ENCODE measurements at places on chromosomes 5 and 9.

DNA sequence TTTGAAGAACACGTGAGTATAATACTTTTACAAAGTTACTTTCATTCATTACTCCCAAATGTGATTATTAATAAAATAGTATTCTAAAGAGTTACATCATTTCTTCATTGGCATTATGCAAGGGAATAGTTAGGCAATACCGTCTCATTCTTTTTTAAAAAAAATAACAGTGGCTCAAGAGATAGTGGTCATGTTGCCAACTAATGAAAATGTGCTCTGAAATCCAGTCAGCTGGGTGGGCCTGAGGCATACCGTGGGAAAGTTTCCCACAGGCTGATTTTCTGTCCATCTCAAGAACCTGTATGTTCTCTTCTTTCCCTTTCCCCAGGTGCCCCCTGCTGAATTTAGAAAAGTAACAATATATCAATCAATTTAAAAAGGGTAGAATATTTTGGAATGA is 40.8 kb upstream of the ROPN1L start:
- DNase-seq = no peak

DNA sequence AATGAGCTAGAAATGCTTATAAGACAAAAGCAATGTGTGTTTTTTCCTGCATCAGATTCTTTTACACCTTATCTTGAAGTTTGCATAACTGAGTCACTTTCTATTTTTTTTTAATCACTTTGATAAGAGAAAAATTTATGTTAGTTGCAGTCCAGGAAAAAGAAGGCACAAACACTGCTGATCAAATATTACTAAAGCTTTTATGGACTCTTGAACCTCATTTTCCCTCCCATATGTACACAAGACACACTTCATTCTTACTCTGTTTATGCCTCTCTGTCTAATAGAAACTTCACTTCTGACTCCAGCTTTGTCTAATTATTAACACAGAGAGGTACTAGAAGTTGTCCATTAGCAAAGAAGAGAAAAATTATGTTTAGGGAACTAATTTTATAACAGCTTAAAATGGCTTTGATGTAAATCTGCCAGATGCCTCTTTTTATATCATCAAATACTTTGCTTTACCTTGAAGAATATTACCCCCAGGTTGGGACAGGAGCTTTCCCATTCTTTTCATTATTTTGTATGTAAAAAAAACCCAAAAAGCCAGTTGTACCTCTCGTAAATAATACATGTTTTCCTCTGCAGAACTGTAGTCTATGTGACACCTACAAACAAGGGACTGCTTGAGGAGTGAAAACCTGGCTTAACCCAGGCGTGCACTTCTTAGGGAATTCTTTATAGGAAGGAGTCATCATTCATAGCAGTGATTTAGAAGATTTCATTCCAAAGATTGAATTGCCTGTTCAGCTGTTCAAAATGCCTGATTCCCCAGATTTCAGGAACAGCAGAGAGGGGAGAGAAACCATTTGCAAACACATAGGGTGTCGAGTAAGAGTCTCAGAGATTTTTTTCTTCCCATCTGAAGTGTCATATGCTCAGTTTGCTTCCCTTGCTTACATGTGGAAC is 72.6 kb downstream of the DAPK1 start:
- no peak for DNase-seq

DNA sequence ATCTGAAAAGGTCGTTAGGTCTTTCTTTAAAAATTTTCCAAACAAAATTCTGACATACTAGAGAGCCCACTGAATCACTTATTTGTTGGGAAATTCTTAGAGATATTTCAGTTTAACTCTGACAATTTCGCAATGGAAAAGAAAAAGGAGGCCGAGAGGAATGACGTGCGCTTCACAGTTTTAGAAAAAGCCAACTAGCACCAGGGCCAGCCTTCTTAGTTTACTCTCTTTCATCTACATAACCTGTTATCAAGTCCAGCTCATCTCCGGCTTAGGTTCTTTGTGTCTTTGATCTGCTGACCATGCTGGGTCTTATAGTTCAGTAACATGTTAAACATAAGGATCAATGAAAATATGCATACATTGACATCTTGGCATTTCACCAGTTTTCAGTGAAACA is 201.7 kb upstream of the TAS2R1 start:
- no peak for DNase-seq

DNA sequence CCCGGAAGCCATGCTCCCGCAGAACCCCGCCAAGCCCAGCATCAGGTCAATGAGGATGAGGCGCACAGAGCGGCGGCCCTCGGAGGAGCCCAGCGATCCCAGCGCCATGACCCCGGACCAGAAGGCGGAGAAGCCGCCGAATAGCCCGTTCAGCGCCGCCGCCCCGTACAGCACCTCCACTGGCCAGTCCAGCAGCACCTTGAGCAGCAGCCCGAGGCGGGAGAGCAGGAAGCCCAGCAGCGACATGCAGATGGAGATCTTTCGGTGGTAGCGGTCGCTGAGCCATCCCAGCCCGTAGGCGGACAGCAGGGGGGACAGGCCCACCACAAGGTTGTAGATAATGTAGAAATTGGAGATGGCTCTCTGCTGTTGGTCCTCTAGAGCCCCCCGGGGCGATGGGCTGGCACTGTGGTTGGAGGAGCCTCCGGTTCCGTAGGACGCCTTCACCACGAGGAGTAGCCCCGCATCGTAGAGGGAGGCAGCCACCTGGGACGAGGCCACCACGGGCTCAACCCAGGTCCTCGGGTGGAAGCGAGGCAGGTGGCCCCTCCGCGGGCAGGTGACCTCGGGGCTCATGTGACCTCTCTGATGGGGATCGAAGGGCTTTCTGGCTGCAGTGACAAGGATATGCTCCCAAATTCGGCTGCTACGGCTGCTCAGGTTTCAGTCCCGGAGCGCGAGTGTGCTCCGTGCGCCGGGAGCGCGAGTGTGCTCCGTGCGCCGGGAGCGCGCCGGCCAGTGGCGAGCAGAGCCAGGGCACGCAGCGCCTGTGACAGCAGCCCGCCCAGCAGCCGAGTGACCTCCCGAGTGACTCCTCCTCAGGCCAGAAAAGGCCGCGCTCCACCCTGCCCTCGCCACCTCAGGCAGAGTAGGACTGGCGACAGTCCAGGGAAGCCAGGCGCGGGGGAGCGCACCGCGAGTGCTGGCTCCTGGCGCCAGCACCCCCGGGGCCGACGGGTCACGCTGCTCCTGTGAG is at the start of gene SLC46A2:
Gene SLC46A2 (minus strand): TSS at position 771 of the 976 bp plus-strand sequence. CDS start 195 bp downstream, at position 576.
- no peak for DNase-seq

- peak; percentile 48 for DNase-seq
These were observed 47.3 kb upstream of the SUB1 start for GRCh38 chr5:32538031-32538547.

DNA sequence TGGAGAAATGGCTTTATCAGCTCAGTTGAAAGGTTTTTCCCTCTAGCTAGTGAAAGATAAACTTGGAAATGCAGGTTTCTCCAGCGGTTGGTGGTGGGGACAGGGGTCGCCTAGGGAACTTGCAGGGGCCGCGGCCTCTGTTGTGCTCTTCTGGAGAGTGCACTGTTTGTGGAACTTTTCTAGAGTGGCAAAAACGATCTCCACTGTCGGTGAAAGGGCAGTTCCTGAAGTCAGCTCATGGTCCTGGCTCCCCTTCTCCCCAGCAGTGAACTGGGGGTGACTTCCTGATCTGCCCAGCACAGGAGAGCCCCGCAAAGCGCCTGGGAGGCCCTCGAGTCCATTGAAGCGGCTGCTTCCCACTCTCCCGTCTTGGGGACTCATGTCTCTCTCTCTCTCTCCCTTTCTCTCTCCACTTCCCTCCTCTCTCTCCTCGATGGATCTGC is 3.2 kb downstream of the IRX1 start:
- DNase-seq = no peak
